Stimulated activated CD4-positive, alpha-beta T cell treated with anti-CD3 and anti-CD28 coated beads, Interleukin-2, amount 100 ng/mL, for 24 hours (primary cell): ENCODE measurements at places on chromosomes 4 and X.

- no peak for DNase-seq
These were observed 129.7 kb upstream of the SLC4A4 start for GRCh38 chr4:71209161-71209560.

- no peak for DNase-seq
These were observed 548 bp downstream of the TMEM164 start for GRCh38 chrX:110003167-110004156.

DNA sequence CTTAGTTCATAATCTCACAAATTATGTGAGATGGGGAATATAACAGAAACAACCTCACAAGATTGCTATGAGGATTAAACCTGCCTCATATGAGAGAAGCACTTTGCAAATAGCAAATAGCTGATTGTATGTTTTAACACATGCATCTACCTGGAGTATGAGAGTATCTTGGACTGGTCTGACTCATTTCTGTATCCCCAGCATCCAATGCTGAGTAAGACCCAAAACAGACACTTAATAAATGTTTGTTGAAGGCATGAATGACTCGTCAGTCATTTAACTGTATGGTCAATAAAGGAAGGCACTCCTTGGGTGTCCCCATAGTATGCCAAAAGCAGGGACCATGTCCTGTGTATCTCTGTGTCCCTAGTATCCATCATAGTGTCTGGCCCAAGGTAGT is 350.9 kb upstream of the F9 start:
- no peak for DNase-seq

GRCh38 chrX:68419975-68420374 is 13.3 kb downstream of the OPHN1 start:
- DNase-seq, result no peak

DNA sequence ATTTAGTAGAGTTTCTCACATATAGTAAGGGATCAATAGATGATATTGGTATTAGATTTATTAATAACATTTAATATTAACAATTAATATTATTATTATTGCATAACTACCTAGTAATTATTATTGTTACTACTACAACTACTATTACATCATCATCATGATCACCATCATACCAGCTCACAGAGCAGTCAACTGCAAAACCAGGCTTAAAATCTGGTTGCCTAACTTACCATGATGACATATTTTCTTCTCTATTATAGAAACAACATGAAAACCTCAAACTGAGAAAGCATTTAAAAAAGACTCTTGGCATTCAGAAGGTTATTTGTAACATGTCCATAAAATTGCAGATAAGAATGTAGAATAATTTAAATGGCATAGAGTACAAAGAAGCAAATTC is 247.0 kb upstream of the TTC29 start:
- DNase-seq, result no peak

DNA sequence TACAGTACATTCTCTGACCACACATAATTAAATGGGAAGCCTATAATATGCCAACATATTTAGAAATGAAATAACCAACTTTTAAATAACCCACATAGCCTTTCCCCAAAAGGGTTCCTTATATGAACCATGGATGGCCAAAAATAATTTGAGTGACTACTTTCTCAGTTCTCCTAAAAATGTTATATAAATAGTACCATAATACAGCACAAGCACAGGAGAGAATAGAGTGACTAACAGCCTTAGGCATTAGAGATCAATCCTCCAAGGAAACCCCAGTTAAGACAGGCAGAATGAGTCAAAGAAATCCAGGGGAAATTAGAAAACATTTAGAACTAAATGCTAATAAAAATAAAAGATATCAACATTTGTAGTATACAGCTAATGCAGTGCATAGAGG is 50.2 kb downstream of the ANKRD17 start:
- DNase-seq, result no peak

DNA sequence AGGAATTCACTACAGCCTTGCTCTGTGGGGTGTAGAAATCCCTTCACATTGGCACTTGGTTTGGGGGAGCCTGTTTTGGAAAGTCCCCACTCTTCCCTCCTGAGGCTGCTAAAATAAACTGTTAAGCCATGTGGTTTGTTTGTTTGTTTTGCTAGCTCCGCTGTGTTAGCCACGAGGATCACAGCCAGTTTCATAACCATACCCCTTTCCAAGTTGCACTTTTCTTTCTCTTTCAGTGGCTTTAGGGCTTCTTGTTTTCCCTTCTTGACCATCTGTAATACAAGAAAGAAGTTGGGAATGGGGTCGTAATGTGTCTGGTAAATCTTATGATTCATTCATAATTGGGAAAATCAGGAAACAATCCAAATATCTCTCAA is 24.8 kb upstream of the UXT start:
- no peak for DNase-seq

DNA sequence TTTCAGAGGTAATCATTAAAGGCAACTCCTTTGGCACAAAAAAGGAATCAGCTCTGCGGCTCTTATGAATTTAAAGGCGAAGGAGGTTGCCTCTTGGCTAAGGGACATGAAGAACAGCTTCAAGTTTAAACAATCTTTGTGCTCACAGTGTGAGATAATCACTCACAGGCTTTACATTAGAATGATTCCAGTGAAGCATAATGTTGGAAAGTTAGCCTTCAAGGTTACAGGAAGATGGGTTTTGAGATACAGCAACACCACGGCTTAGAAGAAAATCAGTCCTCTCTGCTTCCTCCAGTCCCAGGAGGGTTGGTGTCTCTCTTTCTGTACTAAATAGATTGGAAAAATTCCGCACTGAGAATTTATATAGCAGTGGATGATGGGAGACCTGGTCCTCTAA is 11.6 kb upstream of the SCD5 start:
- no peak for DNase-seq

DNA sequence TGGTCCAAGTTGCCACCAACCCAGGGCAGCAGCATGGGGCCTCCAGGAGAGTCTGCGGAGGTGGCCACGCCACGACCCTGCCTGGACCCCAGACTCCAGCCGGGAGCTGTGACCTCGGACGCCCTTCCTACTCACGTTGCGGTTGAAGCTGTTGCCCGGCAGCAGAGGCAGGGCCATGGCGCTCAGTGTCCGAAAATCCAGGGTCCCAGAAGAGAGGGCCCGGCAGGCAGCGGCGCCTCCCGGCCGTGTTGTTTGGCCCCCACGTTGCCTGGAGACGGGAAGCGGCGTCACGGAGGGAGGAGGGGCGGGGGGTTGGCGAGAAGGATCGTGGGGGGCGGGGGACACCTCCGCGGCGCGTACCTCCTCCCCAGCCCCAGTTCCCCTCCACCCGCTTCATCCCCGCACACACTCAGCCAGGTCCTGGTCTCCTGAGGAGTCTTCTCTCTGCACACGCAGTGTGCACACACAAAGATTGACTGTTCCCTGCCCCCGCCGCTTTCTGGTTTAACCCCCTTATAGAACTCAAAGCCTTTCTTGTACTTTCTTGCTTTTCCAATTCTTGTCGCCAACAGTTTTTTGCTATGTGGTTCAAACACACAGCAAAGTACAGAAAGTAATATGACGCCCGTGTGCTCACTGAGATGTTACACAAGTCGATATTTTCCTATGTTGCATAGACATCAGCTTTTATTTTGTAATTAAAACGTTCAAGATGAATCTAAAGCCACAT is at the start of gene EFHC2:
TSS of gene EFHC2 (minus strand) at position 261 of the 730 bp plus-strand sequence. CDS start at position 177, 84 bp downstream.
- peak; percentile 50 for DNase-seq

- no peak for DNase-seq
These were observed at the start of gene TMPRSS11B for GRCh38 chr4:68245594-68245993. TSS of gene TMPRSS11B (minus strand) at chr4:68245694. CDS start at chr4:68245558, 136 bp downstream.

DNA sequence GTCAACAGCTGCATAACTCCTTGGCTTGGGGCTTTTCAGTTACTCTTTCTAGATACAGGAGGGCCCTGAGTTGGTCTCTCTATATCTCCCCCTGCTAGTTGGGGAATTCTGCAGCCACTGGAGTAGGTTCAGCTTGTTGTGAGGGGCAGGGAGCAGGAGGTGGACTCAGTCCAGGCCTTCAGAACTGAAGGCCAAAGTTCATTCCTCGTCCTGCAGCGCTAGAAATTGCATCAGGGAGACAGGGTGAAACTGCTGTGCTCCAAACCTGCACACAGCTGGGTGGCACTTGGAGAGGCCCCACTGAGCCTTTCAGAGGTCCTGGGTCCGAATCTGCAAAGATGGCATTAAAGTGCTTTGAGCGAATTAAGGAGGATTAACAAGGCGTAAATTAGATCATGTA is 24.9 kb upstream of the TRIM60 start:
- no peak for DNase-seq

GRCh38 chr4:85861064-85861765 is 386.3 kb downstream of the ARHGAP24 start:
- no peak for DNase-seq

DNA sequence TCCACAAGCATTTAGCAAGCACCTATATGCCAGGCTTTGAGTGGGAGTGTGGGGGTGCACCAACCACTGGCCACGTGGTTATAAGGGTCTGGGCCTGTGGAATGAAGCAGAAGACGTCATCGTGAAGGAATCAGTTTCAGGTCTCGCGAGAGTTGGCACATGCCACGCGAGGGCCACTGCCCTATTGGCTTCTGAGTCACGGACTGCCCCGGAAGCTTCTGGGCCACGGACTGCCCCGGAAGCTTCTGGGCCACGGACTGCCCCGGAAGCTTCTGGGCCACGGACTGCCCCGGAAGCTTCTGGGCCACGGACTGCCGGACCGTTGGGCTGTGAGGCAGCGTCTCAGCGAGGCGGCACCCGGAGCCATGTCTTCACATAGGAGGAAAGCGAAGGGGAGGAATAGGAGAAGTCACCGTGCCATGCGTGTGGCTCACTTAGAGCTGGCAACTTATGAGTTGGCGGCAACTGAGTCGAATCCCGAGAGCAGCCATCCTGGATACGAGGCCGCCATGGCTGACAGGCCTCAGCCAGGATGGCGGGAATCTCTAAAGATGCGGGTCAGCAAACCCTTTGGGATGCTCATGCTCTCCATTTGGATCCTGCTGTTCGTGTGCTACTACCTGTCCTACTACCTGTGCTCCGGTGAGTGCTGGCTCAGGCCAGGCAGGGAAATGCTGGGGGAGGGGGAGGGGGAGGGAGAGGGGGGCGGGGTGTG is at the start of gene FMR1NB:
TSS of gene FMR1NB (plus strand) at position 300 of the 715 bp plus-strand sequence. CDS start at position 366, 66 bp downstream.
- no peak for DNase-seq

GRCh38 chr4:14994242-14994641 is 8.0 kb upstream of the CPEB2 start:
- no peak for DNase-seq

- no peak for DNase-seq
These were observed 7.6 kb upstream of the GUF1 start for GRCh38 chr4:44670506-44671199.

DNA sequence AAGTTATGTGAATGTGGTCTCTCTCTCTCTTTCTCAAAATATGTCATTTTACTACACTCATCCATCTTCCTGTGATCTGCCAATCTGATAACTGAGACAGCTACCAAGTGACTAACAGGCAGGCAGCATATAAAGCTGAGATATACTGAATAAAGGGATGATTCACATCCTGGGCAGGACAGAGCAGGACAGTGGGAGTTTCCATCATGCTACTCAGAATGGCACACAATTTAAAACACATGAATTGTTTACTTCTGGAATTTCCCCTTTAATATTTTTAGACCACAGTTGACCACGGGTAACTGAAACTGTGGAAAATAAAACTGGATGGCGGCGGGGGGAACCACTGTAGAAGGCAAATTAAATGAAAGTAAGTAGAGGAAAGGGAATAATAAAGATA is 58.6 kb upstream of the DCTD start:
- no peak for DNase-seq

- DNase-seq, result no peak
These were observed 375.6 kb upstream of the EPHA5 start for GRCh38 chr4:66045913-66046312.

DNA sequence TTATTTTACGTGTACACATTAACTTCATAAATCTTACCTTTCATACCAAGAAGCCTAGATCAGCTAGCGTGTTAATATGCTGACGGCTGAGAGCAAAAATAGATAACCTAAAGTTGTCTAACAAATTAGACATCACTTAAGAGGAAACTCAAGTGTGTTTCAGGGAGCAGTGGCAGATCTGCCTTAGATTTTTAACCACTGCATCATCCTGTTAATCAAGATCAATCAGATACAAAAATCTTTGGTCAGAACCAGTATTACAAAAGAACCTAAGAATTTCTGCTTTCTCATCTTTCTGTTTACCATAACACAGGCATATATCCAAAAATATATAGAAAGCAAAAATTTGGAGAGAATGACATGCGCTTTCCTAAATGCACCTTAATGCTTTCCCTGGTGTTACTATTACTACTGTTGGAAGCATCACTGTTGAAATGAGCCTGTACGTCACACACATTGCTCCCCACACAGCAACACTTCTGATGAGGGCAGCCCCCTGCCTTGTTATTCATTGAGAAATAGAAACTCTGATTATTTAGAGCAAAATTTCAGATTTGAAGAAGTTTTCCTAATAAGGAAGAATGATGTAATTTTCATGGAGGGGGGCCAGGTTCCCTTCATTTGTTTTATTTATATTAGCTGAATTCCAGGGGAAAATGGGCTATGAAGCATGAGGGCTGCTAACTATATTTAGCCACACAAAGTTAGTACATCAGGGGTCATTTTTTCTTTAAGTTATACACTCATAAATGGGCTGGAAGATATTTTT is 152.3 kb downstream of the CBR4 start:
- DNase-seq, result no peak

DNA sequence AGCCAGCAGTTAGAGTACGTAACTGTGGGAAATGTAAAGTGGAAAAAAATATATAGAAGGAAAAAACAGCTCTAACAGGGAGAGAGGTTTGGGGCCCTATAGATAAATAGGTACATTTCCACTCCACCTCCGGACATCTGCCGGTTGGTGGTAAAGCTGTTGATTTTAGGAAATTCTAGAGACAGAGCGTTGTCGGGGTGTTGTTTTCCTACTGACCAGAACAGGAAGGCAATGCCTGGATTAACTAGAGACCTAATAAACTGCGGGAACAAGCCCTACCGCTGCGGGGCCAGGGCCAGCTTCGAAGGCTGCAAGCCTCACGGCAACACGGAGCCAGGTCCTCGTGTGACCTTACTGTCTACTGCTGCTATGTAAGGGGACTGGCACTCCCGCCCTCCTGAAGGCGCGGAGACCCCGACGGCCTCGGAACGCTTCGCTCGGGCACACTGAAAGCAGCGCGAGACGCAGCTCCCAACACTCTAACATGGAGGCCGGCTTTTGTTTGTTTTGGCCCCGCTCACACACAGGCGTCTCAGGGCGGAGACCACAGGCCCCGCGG is 702 bp upstream of the CDKN2AIP start:
- DNase-seq, result peak; percentile 54
